ENCODE measurements at places on chromosomes 13 and 19.

GRCh38 chr19:2170987-2171348 lies 7.2 kb downstream of the DOT1L start:
- no peak for DNase-seq

DNA sequence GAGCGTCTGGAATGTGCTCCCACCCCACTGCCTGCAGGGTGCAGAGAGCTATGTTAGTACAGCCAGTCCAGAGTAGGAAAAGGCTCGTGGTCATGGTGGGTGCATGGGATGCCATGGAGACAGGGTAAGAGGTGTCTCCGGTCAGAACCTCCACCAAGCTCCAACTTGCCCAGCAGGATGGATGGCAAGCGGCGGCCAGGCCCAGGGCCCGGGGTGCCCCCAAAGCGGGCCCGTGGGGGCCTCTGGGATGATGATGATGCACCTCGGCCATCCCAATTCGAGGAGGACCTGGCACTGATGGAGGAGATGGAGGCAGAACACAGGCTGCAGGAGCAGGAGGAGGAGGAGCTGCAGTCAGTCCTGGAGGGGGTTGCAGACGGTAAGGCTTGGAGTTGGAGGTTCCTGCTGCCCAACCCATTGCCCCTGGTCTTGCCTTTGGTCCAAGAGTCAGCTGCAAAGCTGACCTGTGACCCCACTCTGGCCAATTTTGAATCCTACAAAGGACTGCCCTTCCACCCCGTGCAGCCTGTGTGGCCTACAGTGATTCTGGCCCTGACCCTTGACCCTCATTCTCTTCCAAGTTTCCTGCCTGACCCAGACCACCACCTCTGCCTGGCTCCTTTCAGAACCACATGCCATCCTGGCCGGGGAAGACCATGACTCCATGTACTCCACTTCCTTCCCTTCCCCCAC lies 14.7 kb downstream of the POLD1 start:
- DNase-seq: no peak

- no peak for DNase-seq
Observed at GRCh38 chr13:75071796-75072195, 410.2 kb downstream of the TBC1D4 start.

GRCh38 chr19:1226522-1227303 lies 11.1 kb downstream of the CBARP start:
- no peak for DNase-seq

DNA sequence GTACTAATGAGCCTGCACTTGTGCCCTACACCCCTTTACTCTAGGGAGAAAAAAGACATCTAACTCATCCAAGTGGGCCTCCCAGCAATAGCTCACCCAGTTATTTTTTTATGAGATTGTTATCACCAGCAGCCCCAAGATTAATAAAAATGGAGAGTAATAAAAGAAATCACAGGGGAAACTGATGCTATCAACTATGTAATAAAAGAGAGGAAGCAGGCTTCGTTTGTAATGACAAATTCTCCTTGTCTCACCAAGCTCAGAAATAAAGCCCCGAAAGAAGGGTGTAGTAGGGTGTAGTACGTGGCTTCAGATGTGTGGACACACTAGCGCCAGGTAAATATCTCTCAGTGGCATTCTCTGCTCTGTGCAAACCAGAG lies 204.9 kb downstream of the USP12 start:
- no peak for DNase-seq

GRCh38 chr19:14528419-14529253 lies 758 bp upstream of the TECR start:
- DNase-seq: no peak

GRCh38 chr13:95833719-95834118 lies 156.8 kb downstream of the DNAJC3 start:
- DNase-seq: peak; percentile 31

DNA sequence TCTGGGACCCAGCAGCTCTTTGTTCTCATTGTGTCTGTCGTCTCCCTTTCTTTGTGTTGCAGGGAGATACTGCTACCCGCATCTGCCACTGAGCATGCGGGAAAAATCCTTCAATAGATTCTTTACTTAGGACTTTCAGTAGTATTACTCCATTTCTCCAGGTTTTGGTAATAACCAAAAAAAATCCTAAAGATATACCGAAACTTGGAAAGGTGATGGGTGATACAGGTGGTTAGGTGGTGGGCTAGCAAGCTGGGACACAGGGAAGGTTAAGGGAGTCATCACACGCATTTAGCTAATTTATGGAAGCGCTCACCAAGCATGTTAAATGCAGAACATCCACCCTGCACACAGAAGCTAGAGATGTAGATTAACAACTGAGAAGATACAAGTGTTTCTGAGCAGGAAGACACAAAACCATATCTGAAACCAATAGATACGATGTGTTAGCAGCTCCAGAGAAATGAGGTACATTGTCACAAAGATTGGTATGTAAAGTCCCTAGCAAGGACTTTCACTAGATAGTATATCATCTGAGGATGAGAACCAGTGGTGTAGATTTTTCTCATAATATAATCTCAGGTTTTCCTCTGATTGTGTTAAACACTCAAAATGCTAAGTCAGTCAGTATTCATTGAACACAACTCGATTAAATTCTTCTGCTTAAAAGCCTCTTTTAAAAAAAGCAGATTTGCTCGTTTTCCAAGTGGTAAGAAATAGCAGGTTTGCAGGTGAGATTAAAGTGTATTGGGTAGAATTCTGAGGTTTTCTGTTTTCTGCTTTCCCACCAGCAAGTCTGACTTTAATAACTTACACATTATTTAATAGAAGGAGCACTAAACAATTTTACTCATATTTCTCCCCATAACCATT lies 1.2 kb upstream of the SLAIN1 start:
- no peak for DNase-seq

- no peak for DNase-seq
Observed at GRCh38 chr13:34567597-34567996, 374.5 kb upstream of the NBEA start.

- DNase-seq: no peak
Observed at GRCh38 chr13:106916329-106916976, 348.5 kb upstream of the ARGLU1 start.

DNA sequence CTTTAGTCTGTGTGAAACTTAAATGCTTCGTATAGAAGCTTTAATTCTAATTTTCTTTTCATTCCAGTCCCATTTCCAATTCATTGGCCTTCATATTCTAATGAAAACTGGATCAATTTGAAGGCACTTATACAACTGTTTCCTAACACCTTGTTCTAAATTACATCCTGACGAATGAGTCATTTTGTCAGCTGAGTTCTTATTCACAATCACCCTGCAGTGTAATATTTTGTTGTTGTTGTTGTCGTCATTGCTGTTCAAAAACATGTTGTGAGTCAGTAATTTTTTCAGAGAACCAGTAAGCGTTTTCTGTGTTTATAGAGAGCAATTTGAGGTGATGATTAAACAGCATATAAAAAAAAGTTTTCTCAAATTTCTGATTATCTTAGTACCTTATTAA lies 290.0 kb downstream of the PCDH9 start:
- DNase-seq: no peak

- no peak for DNase-seq
Observed at GRCh38 chr13:91167706-91168385, 179.6 kb upstream of the MIR17HG start.

DNA sequence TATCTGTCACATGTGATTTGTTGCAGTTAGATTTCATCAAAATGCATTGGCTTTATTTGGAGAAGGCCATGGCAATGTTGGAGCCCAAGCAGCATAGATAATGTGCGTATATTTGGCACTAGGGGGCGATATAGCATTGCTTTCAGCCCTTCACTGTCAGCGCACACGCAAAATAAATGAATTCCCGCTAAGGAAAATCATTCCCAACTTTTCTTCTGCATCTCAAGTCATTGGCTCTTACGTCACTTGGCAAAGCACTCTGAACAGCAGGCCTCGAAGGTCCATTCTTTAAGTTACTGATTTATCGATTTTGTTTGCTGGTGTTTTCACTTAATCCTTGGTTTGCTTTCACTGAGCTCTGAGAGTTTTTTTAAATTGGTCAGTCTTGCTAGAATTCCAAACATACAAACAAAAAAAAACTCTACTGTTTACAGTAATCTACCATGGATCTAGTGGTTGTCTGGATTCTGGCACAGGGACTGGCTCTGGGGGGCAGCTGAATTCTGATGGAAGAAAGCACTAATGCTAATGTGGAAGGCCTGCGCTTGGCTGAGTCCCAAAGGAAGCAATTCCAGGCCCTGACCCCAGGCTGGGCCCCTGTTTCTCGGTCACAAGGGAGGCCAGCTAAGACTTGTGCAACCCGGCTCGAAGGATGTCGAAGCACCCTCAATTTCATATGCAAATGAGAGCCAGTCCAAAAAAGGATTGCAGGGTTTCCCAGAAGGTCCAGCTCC lies 97.7 kb upstream of the IPO5 start:
- DNase-seq: peak; percentile 79

GRCh38 chr13:52804202-52804641 lies 44.2 kb downstream of the PCDH8 start:
- DNase-seq: no peak

DNA sequence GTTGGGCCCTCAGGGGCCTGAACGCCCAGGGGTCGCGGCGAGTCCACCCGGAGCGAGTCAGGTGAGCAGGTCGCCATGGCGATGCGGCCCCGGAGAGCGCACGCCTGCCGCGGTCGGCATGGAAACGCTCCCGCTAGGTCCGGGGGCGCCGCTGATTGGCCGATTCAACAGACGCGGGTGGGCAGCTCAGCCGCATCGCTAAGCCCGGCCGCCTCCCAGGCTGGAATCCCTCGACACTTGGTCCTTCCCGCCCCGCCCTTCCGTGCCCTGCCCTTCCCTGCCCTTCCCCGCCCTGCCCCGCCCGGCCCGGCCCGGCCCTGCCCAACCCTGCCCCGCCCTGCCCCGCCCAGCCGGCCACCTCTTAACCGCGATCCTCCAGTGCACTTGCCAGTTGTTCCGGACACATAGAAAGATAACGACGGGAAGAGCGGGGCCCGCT lies at the start of gene CCNA1:
Gene CCNA1, plus strand, starts transcription at position 390 of the 439 bp plus-strand sequence. CDS start 562 bp downstream, outside the sequence.
- peak; percentile 76 for DNase-seq

DNA sequence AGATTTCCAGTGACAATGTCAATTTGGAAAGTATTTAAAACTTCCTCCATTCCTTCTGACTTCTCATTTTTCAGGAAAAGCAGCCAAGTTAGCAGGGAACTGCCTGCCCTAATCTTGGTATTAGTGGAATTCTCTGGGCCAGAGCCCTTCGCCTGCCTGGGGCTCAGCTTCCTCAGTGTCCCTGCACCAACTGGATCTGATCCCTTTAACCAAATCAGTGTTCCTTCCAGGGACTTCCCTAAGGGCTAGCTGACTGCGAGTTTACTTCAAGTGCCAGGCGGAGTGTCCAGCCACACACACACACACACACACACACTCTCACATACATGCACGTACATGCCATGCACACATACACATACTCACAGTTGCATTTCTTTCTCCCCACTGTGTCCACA lies 20.0 kb downstream of the RAB20 start:
- no peak for DNase-seq

DNA sequence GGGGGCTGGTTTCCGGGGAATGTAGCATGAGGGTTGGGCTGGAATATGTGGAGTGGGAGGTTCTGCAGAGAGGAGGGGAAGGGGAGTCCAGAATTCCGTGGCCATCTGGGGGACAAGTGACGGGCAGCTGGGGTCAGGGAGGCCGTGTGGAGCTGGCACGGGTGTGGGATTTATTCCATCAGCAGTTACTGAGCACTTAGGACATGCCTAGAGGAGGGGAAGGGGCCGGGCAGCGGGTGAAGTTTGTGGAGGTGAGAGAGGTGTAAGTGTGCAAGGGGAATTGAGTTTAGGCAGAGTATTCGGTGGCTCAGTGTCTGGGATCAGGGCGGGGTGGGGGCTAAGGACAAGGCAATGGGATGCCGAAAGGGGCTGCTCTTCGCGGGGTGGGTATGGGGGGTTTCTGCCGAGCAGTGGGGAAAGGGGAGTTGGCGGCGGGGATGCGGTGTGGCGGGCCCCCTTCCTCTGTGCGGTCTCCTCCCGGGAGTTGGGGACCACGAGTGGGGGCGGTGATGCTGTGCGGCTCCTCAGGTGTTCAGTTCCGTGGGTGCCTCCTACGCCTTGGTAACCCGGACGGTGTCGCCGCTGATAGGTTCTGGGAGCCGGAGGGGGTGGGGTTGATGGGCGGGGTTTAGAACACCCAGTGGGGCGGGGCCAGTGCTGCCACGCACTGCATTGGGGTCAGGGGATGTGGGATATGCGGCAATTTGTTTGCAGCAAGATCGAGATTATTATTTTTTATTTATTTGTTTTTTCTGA lies 5.4 kb downstream of the CCDC61 start:
- DNase-seq: no peak

DNA sequence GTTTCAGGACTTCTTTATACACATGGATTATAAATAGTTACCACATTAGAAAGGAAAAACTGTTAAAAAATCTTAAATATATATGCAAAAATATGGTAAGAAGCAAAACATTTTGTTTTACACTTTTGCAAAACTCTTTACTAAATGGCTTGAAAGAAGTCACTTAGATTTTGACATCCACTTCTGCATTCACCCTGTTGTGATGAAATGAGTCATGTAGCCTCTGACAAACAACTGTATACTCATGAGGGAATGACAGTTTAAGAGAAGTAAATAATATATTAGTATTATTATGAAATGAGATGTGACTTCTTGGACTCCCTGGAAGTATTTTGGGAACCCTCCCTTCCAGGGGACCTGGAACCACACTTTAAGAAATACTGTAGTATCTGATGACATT lies 275.6 kb downstream of the DACH1 start:
- DNase-seq: peak; percentile 84

Measured in suppressor macrophage treated with lipopolysaccharide for 1 hour (primary cell).